ENCODE measurements at places on chromosomes 7 and 10.

GRCh38 chr7:45236666-45237065 is 79.1 kb downstream of the RAMP3 start:
- DNase-seq = no peak

DNA sequence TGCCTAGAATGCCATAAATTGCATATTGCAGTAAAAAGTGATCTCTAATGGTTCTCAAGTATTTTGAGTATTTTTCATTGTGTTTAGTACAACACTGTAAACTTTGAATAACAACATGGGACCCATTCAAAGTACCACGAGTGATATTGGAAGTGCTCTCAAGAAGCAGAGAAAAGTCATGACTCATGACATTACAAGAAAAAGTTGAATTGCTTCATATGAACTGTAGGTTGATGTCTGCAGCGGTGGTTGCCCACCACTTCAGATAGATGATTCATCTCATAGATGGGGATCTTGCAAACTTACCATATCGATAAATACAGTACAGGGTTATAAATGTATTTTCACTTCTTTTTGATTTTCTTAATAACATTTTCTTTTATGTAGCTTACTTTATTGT is 33.9 kb downstream of the ENTPD1 start:
- no peak for DNase-seq

GRCh38 chr7:77791956-77792355 is 6.3 kb downstream of the TMEM60 start:
- no peak for DNase-seq

DNA sequence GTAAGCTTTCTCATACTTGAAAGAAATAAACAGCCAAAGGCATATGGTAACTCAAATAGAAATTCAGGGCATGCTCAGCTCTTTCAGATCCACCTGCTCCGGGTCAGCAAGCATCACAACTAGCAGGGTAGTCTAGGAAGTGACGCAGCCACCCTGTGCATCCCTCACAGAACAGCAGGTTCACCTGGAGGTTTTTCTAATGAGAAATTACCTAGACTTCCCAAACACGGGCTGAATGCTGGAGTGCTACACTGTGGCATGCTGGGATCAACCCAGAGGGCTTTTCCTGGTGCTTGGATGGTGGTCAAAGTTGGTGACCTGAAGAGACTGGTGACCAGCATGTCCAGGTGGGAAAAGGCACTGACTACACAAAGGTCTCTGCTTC is 66.8 kb upstream of the DNAJB6 start:
- no peak for DNase-seq
